ENCODE measurements at places on chromosomes 11 and 22.

- no peak for DNase-seq
Observed at GRCh38 chr11:83097429-83098075, 25.9 kb upstream of the RAB30 start.

- no peak for DNase-seq
Observed at GRCh38 chr11:44334356-44335004, 24.5 kb upstream of the ALX4 start.

- peak; percentile 69 for DNase-seq
Observed at GRCh38 chr22:23385678-23386631, 194.1 kb downstream of the IGLL1 start.

- DNase-seq = no peak
Observed at GRCh38 chr11:67027483-67027930, 4.6 kb downstream of the SYT12 start.

DNA sequence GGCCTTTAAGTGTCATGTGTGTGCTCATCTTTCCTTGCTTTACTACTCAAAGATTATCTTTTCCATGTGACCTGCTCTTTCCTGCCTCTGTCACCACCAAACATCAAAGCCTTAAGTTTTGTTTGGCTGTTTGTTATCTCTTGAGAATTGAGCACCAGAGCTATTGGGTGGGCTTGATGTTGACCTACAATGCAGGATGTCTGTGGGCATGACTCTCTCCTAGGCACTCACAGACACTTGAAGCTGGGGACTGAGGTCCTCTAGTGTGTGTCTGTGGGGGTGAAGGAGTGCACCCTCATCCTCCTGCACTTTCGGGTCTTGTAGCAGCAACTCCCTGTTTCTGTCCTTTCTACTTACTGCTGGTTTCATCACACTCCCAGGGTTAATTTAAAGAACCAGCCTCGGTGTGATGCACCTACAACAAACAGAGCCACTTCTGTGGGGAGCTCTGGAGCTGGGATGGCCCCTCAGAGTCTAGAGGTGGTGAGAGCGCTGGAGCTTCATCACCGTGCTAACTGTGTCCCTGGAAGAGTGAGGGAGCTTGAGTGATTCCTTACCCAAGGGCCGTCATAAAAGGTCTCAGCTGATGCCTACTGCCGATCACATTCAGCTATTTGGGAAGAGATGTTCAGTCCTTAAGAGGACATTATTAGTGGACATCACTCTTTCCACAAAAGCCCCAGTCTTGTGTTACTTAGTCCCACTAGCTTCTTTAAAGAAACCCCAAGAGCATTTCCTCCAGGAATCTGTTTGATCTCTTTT is 56.3 kb downstream of the LRRC74B start:
- no peak for DNase-seq

DNA sequence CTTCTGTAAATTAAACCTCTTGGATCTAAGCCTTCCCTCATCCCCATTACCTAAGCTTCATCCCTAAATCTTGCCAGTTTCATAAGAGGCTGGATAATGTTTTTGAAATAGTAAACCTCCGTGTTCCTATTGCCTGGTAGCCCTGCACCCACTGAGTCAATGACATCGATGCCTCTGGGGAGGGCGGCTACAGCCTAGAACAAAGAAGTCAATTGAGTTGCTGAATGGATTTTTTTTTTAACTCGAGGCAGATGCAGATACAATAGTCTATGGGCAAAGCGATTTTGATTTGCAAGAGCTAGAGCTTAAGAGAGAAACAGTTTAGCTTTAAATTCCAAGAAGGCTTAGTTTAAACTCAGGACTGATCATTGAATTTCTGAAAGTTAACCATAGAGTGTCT is 121.3 kb downstream of the NECTIN1 start:
- no peak for DNase-seq

DNA sequence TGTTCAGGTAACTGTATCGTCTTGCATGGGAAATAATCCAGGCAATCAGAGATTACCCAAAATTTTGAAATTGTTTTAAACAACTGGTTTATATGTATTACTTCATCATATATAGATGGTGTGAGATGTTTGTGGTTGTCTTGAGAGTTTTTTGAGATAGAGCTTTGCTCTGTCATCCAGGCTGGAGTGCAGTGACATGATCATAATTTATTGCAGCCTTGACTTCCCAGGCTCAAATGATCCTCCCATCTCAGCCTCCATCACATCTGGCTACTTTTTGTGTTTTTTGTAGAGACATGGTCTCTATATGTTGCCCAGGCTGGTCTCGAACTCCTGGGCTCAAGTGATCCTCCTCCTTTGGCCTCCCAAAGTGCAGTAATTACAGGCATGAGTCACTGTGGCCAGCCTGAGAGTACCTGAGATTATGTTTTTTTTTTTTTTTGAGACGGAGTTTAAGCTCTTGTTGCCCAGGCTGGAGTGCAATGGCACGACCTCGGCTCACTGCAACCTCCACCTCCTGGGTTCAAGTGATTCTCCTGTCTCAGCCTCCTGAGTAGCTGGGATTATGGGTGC is 11.5 kb downstream of the CTNND1 start:
- DNase-seq = no peak

- no peak for DNase-seq
Observed at GRCh38 chr11:118820412-118821357, 29.7 kb upstream of the DDX6 start.

GRCh38 chr22:49934891-49935557 is 16.6 kb downstream of the CRELD2 start:
- DNase-seq = peak; percentile 29

GRCh38 chr11:92627615-92628256 is 341.7 kb upstream of the MTNR1B start:
- no peak for DNase-seq

GRCh38 chr11:64851831-64852351 is 7.4 kb upstream of the CDC42BPG start:
- peak; percentile 43 for DNase-seq

- DNase-seq = no peak
Observed at GRCh38 chr11:72409458-72409857, 24.9 kb downstream of the CLPB start.

DNA sequence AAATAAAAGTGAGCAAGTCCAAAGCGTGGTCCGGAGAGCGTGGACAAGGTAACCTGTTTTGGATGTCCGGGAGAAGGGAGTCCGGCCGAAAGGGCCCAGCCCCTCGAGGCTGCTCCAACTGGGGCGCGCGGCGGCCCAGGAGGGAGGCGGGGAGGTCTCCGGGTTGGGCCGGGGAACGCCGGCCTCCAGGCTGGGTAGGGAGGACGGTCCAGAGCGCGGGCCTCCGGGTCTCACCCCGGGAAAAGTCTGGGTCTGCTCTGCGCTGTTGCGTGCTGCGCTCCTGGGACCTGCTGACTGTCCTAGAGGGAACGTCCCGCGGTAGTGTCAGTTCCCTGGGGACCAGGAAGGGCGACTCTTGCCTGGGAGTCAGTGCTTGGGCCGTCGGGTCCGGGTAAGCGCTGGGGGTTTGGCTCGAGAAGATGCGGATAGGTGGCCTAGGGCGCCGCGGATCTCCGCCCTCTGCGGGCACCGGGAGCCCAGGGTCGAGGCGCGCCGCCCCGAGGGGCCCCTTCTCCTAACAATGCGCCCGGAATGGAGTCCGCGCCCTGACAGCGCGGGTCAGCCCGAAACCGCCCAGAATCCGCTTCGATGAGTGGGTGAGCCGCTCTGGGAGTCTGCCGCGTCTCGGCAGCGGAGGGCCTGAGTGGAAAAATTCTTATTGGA is 988 bp upstream of the FLI1 start:
- no peak for DNase-seq

DNA sequence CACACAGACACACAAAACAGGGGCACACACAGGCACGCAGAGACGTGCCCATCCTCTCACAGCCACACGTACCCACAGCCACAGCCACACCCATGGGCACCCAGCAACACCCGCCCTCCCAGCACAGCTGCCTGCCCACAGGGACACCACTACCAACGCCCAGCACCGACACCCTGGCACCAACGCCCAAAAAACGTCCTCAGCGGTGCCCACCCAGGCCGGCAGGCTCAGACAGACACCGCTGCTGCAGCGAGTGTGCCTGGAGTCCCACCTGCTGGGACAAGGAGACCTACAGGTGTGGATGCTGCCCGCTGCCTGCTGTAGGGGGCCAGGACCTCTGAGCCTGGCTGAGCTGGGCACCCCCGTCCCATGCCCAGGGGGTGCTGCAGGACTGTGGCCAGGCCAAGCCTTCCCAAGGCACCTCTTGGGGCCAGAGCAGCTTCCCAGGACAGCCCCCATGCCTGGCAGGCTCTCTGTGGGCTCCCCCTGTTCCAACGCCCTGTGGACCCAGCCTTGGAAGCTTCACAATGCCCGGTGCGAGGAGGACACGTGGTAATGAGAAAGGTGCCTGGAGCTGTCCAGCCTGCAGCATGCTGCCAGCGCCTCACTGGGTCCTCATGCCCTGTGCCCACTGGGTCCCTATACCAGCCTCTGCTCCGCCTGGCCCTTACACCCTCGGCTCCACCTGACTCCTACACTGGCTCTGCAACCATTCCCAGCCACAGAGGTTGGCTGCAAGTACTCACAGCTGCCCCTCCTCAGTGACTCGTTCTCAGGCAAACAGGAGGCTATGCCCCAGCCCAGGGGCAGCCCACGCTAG is 45.8 kb upstream of the TH start:
- no peak for DNase-seq

DNA sequence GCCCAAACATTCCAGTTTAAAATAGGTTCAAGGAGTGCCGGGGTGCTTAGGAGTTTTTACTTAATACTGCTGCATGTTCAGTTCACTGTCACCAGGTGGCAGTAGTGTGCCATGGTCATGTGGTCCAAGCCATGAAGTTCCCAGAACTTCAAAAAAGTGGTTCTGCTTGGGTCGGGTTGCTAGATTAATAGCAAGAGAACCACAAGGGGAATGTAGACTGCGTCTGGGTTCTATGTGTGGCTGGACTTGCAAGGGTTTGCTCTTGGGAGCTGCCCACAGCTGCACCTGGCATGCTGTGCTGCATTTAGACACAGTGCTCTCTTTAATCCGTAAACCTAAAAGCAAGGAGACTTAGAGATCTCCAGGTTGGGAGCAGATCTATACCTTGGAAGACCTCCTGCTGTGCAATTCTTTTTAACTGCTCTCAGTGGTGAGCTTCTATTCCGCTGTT is 6.5 kb upstream of the SPON1 start:
- DNase-seq = peak; percentile 70

DNA sequence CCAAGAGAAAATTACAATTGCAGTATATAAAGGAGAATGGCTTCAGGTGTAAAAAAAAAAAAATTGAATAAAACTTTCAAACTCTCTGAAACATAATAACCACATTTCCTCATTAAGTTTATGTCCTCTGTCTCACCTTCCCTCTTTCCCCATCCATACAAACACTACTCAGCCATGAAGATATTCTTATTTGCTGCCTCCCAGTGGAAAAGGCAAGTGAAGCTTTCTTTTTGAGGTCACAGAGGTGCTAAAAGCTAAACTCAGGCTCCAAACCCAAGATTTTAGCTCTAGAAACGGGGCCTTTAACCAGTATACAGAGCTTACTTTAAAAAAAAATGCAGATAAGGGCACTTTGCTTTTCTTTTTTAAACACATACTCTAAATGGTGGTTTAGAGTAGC is 1568.5 kb downstream of the FAM181B start:
- DNase-seq = no peak
